ENCODE measurements at places on chromosomes 4 and X. TPM values are rescaled to one million over a fixed set of nuclear protein-coding genes. Genes with fewer than 3 reads are reported as not detected.

GRCh38 chr4:87669373-87669772 lies 19.3 kb downstream of the DMP1 start:
- DNase-seq: no peak

DNA sequence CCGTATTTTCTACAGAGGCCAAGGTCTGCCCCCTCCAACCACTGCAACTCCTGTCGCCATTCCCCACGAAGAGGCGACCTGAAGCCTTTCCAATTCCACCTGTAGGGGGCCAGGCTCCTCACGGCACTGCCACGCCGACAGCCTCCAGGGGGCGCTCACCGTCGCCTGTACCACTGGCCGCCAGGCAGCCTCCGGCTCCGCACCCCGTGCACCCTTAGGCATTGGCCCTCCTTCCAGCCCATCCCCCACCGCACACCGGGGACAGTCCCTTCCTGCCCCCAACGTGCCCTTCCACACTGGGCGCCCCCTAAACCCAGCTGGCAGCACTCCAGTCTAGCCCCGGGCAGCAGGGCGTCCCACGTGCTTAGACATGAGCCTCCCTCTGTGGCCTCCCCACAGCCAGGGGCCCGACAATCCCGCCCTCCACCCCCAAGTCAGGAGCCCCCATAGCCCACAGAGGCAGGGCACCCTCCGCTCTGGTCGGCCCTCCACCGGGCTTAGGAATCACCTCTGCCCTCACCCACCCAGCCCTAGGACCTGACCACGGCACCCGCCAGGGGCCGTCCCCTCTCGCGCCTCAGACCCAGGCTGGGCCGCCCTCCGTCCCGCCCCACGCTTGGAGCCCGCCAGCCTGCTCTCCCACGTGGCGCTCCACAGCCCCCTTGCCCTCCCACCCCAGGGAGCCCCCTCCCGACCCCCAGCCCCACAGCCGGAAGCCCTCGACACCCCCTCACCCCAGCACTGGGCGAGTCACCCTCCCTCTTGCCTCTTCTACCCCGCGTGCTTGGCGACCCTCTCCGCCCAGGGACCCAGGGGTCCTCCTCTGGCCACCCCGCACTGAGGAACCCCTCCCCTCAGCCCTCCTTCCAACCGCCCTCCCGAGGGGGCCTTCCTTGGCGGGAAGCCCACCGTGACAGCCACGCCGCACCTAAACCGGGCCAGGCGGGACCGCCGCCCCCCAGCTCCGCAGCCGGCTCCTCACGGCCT lies 711 bp downstream of the PNMA6E start:
- DNase-seq: no peak

DNA sequence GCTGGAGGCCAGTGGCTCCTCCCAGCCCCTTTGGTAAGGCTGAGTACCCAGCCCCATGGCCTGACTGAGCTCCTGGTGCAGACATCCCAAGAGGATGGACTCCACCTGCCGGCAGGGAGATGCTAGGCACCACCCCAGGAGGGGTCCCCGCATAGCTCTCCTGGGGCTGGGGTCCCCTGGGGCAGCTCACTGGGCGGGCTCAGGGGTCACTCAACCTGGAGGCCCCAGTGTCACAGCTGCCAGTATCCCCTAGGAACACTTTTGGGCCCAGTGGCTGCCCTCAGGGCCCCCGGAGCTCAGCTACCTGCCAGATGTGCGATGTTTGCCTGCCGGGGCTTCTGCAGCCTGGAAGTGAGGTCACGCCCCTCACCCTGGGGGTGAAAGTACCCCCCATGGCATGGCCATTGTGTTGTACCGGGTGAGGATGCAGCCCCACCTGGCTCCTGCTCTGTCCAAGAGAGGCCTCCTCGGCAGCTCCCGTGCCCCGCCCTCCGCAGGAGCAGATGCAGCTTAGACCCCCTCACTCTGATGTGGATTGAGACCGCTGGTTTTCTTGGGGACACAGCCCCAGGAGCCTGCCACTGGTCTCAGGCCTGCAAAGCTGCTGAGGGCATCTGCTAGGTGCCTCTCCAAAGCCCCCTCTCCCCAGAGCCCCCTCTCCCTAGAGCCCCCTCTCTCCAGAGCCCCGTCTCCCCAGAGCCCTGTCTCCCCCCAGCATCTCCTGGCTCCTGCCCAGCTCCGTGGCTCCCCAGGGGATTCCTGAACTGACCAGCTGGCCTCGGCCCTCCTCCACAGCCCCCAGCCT lies 6.7 kb upstream of the HGFAC start:
- no peak for DNase-seq

DNA sequence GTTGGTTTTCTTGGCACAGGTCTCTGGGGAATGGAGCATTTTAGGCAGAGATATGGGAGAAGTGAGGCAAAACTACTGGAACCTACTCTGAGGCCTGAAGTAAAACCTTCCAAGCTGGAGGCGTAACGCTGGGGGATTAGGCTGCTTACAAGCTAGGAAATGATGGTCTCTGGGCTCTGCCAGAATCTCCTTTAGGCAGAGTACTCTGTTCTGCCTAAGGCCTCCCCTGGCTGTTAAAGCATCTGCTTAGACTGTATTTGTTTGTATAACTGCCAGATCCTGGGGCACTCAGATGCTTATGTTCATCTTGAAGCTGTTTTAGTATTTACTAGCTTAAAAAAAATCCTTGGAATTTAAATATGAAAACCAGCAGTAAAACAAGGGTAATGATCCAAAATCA lies 822.2 kb downstream of the RPA4 start:
- no peak for DNase-seq

DNA sequence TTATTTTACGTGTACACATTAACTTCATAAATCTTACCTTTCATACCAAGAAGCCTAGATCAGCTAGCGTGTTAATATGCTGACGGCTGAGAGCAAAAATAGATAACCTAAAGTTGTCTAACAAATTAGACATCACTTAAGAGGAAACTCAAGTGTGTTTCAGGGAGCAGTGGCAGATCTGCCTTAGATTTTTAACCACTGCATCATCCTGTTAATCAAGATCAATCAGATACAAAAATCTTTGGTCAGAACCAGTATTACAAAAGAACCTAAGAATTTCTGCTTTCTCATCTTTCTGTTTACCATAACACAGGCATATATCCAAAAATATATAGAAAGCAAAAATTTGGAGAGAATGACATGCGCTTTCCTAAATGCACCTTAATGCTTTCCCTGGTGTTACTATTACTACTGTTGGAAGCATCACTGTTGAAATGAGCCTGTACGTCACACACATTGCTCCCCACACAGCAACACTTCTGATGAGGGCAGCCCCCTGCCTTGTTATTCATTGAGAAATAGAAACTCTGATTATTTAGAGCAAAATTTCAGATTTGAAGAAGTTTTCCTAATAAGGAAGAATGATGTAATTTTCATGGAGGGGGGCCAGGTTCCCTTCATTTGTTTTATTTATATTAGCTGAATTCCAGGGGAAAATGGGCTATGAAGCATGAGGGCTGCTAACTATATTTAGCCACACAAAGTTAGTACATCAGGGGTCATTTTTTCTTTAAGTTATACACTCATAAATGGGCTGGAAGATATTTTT lies 152.3 kb downstream of the CBR4 start:
- DNase-seq: no peak

DNA sequence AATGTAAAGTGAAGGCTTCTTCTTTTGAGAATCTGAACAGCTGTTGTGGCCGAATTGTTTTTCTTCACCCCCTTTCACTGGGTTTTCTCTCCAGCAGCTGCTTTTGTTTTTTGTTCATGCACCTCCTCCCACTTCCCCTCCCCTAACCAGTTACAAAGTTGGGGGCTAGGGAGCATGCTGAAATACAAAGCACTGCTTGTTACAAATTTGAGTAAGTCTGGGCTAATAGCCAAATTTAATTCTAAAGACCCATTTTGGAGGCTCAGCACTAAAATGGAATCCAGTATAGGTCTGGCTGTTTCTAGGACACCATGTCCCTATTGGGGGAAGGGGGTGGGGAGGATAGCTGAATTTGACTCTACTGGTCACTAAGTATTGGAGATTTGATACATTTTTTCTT lies 89.2 kb upstream of the GPM6B start:
- DNase-seq: no peak

DNA sequence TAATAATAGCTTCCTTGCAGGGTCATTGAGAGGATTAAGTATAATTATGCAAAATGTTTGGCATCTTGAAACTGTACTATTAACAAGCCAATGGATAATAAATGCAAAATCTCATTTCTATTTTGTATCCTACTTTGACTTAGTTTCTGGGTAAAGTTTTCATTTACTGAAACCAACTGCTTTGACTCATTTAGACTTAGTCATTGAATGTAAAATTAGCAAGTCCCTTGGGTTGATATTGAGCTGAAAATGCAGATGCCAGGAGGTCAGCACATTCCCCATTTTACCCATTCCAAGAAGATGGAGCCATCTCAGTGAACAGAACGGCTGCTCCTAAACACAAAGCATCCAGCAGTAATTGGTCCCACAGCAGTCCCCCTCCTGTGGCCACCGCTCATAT lies 74.7 kb upstream of the GATB start:
- no peak for DNase-seq

DNA sequence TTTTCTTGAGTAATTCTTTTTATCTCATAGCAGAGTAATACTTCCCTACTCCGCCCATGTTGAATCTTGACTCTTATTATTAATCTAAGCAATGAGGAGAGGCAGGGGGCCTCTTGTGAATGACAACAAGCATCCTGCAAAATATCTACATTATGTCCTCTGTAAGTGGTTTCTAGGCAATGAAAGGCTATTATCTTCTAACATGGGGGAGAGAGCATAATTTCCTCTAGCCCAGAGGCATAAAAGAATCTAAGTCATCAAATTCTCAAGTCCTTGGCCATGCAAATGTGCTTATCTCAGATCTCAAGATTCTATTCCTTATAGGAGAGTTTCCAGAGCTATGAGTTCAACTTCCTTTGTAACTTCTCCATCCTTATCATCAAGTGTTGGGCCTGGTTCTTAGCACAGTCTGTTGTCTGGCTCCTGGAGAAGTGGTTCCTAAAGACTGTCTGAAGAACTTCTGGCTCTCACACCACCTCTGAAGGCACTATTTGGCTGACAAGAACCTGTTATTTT lies 423.1 kb upstream of the INTU start:
- DNase-seq: no peak

GRCh38 chr4:181479141-181479540 lies 764.1 kb upstream of the TENM3 start:
- DNase-seq: no peak

DNA sequence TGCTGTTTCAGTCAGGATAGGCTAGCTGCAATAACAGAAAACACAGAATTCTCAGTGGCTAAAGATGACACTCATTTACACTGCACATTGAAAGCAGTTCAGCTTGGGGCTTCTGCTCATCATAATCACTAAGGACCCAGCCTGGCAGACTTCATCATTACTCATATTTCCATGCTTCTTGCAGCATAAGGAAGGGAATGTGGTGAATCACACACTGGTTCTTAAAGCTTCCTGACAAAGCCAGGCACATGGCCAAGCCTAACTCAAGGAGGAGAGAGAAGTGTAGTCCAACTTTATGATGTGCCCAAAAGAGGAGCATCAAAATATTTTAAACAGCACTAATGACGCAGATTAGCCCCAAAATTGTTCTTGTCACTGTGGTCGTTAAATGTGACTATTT lies 186.5 kb downstream of the BANK1 start:
- DNase-seq: no peak

GRCh38 chr4:104492183-104492771 lies 2.4 kb downstream of the CXXC4 start:
- no peak for DNase-seq

GRCh38 chrX:40010550-40011321 lies 87.0 kb downstream of the BCOR start:
- DNase-seq: no peak

DNA sequence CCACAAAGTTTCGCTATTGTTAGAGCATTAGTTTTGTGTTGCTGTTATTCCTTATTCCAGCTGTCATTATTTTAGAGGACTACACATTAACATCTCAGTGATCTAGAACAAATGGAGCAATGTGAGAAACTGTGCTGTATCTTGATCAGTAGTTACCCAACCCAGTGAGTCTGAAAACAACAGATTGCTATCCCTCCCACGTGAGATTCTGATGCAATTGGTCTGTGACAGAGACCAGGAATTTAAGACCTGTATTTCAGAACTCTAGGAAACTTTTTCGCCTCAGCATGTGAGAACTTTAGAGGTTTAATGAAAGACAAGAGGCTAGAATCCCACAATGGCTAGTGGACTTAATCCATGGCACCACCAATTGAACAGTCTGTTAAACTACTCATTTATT lies 35.7 kb upstream of the CDS1 start:
- no peak for DNase-seq

GRCh38 chrX:136192839-136193414 lies 45.6 kb downstream of the FHL1 start:
- DNase-seq: no peak

DNA sequence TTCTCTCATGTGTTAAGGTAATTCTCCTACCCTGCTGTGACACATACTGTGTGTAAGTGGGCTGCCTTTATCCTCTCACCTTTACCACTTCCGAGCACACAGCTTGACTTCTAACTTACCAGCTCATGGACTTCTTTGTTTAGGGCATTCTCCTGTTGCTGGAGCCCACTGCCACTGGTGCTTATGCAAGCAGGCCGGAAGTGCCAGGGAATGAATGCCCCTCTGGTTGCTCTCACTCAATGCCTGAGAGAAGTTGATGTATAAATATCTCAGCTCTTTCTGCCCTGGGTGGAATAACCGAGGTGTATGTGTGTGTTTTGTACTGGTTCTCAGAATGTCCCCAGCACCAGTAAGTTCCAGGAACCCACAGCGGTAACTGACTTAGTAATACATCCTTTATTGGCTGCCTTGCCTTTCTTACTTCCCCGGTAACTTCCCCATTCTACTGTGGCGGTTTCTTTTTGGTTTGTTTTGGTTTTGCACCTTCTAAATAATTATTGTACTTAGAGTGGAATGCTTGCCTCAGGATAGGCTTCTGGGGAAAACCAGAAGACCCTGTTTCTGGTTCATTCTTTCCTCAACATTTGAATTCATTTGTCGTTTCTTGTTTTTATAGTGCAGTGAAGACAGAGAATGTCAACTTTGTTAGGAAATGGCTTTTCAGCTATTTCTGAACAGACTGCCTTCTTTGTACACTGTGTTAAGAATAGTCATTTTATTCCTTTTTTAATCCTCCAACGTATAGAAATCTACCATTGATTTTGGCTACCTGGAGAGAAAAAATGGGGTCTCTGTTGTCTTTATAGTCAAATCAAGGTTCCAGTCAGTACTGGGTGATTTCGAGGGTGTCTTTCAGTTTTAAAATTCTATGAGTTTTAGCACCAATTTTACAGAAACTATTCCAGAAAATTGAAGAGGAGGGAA lies 45.4 kb downstream of the CXorf58 start:
- DNase-seq: no peak

DNA sequence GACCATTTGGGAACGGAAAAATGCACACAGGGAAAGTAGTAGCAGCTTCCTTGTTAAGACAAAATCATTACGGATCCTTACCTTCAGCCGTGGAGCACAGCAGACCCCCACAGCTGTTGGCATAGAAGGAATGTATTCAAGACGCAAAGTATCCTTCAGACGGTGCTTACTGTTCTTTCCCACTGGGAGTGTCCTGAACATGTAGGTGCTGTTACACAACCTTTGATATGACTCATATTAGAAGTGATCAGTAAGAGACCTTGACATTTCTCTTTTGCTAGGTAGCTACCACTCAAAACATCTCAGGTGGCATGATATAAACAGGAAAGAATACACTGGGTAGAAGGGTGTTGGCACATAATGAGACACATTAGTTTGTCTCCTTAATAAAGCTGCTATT lies 154.0 kb upstream of the FMR1 start:
- no peak for DNase-seq

The C4orf51 gene
- polyA plus RNA-seq: not detected

The FGFBP2 gene
- not detected for polyA plus RNA-seq

The MMRN1 gene
- polyA plus RNA-seq: 2.8 TPM

The SLITRK4 gene
- 14.7 TPM for polyA plus RNA-seq

The NAAA gene
- 13.8 TPM for polyA plus RNA-seq

The GAGE2A gene
- not detected for polyA plus RNA-seq

The BRS3 gene
- not detected for polyA plus RNA-seq

The DMP1 gene
- 0.14 TPM for polyA plus RNA-seq

All from renal cortex interstitium (tissue), 15 donors.